PC-3 (cell line): ENCODE measurements at places on chromosomes 16 and 17. TPM values are rescaled to one million over a fixed set of nuclear protein-coding genes. Genes with fewer than 3 reads are reported as not detected.

GRCh38 chr16:27756206-27756970, 206.4 kb downstream of the KATNIP start:
- no peak overlapping the region for H3K4me3 ChIP-seq
- H3K27ac ChIP-seq, result no peak overlapping the region
- no peaks in the 10 kb centered on the region for H3K27me3 ChIP-seq
- DNase-seq, result no peak
- H3K36me3 ChIP-seq, result no peaks in the 10 kb centered on the region

DNA sequence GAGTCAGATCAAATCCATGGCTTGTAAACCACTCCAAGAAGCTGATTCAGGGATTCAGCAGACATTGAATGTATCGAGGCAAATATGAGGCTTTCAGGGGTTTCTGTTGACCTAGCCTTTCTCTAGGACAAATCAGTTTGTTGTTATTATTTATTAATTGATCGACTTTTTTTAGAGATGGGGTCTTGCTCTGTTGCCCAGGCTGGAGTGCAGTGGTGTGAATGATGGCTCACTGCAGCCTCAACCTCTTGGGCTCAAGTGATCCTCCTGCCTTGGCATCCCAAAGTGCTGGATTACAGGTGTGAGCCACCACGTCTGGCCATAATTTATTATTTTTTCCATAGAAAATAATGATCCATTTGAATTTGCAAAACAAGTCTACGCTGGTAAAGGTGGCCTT, 27.0 kb downstream of the LAT start:
- no peak overlapping the region for H3K4me3 ChIP-seq
- DNase-seq, result no peak
- H3K4me1 ChIP-seq, result no peaks in the 10 kb centered on the region
- H3K27ac ChIP-seq, result no peak overlapping the region
- H3K36me3 ChIP-seq, result no peaks in the 10 kb centered on the region
- no peaks in the 10 kb centered on the region for H3K27me3 ChIP-seq

- H3K36me3 ChIP-seq, result peaks cover 12% of the 10 kb centered on the region; the same call in 1 of the 2 replicates
- peaks cover 12% of the 10 kb centered on the region for H3K4me1 ChIP-seq
- H3K4me3 ChIP-seq, result no peak overlapping the region
- H3K27ac ChIP-seq, result no peak overlapping the region
- no peaks in the 10 kb centered on the region for H3K27me3 ChIP-seq
Observed at GRCh38 chr17:76432712-76433336, 20.1 kb downstream of the UBE2O start.

GRCh38 chr16:519425-519824, 8.1 kb upstream of the CAPN15 start:
- H3K36me3 ChIP-seq, result no peaks in the 10 kb centered on the region
- H3K4me3 ChIP-seq, result no peak overlapping the region
- H3K27me3 ChIP-seq, result no peaks in the 10 kb centered on the region
- no peak overlapping the region for H3K27ac ChIP-seq
- DNase-seq, result no peak

The FBF1 gene
- 35.3 and 39.2 TPM in 2 replicates for total RNA-seq

The ANKFY1 gene
- 18.5 and 29.4 TPM in 2 replicates for total RNA-seq

The NME3 gene
- total RNA-seq, result 66.9 and 70.3 TPM in 2 replicates

The NECAB2 gene
- 0.22 and 2.0 TPM in 2 replicates for total RNA-seq
